ENCODE measurements at places on chromosomes 7 and 10. TPM values are rescaled to one million over a fixed set of nuclear protein-coding genes. Genes with fewer than 3 reads are reported as not detected.

DNA sequence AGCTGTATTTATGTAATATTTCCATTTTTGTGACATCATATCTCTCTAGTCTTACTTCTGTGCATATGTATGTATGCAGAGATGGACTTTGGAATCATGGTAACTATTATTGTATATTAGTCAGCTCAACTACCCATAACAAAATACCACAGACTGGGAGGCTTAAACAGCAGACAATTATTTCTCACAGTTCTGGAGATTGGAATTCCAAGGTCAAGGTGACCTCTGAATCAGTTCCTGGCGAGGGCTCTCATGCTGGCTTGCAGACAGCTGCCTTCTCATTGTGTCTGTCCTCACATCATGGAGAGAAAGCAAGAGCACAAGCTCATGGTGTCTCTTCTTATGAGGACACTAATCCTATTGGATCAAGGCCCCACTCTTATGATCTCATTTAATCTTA is 79.1 kb downstream of the RAMP3 start:
- H3K4me3 ChIP-seq = no peak overlapping the region
- no peak for DNase-seq
- H3K27me3 ChIP-seq = peaks cover 64% of the 10 kb centered on the region
- H3K27ac ChIP-seq = no peak overlapping the region

- DNase-seq = no peak
- H3K27me3 ChIP-seq = peaks cover 17% of the 10 kb centered on the region
- peaks cover 10% of the 10 kb centered on the region for H3K4me1 ChIP-seq
Observed at GRCh38 chr10:91787810-91788209, 10.4 kb upstream of the TNKS2 start.

Gene AGAP6
- total RNA-seq = 18.6 TPM

GRCh38 chr10:62653254-62653653 is 151.3 kb upstream of the ADO start:
- no peak overlapping the region for H3K27ac ChIP-seq
- no peaks in the 10 kb centered on the region for H3K27me3 ChIP-seq
- no peak for DNase-seq
- peaks cover 2% of the 10 kb centered on the region for H3K4me1 ChIP-seq
- no peak overlapping the region for H3K4me3 ChIP-seq
- no peaks in the 10 kb centered on the region for H3K36me3 ChIP-seq

DNA sequence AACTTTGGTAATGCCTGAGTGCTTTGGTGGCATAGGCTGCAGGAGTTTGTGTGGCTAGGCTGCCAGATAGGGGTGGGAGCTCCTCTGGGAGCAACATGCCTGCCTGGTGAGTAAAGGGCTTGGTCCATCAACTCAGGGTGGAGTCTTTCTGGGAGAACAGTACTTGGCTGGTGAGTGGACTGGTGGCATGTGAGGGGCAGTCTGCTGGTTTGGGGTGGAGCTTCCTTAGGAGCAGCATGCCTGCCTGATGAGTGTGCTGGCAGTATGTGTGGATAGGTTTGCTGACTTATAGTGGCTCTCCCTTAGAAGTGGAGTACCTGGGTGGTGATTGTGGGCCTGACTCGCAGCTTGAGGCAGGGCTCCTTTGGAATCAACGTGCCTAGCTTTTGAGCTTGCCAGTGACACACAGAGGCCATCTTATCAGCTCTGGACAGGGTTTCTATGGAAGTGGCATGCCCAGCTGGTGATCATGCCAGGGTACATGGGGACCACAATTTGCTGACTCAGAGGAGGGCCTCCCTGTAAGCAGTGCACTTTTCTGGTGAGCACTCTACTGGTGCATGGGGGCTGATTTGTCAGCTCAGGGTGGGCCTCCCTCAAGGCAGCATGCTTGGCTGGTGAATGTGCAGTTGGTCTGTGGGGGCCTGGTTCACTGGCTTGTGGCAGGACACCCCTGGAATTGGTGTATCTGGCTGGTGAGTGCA is 35.0 kb upstream of the SRI start:
- peaks cover 4% of the 10 kb centered on the region for H3K36me3 ChIP-seq
- H3K4me3 ChIP-seq = no peak overlapping the region
- H3K27me3 ChIP-seq = peaks cover 7% of the 10 kb centered on the region
- no peak overlapping the region for H3K27ac ChIP-seq
- no peak for DNase-seq
- no peaks in the 10 kb centered on the region for H3K4me1 ChIP-seq

DNA sequence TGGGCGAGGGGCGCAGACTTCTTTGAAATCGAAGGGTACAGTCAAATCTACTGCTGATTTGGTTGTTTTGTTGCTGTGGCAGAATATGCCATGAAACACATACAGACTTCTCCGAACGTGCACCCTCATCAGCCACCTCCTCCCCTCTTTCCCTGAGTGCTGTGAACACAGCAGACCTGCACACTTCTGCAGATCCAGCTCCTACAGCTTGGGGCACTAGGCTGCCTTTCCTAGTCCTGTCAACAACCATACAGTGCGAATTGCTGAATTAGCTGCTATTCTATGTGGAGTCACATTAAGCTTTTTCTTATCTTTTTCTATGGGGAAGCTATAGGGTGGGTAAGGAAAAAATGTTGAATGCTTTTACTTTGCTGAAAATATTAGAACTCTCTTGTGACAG is 57.5 kb downstream of the COL17A1 start:
- H3K27me3 ChIP-seq = no peaks in the 10 kb centered on the region
- no peak for DNase-seq
- no peak overlapping the region for H3K4me3 ChIP-seq
- H3K27ac ChIP-seq = peak overlapping the region; percentile 60
- H3K4me1 ChIP-seq = peaks cover 8% of the 10 kb centered on the region

Measured in T-helper 17 cell (primary cell).